ENCODE measurements at places on chromosomes 7 and 10. TPM values are rescaled to one million over a fixed set of nuclear protein-coding genes. Genes with fewer than 3 reads are reported as not detected.

GRCh38 chr10:113076949-113077348 is 126.9 kb downstream of the TCF7L2 start:
- DNase-seq = no peak

DNA sequence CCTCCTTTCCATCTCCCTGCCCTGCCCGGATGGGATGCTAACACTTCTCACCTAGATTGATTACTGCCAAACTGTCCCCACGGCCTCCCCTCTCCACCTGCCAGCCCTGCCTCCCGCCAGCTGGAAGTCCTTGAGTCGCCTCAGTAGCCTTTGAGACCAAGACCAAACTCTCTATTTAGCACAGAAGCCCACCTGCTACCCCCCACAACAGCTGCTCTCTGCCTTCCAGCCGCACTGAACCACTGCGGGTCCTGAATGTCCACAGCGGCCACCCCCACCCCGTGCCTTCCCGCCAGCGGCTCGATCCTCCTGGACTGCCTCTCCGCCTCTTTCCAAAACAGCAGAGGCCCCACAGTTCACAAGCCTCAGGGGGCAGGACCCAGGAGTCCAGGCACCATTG is 39.0 kb downstream of the FKBP6 start:
- no peak for DNase-seq

DNA sequence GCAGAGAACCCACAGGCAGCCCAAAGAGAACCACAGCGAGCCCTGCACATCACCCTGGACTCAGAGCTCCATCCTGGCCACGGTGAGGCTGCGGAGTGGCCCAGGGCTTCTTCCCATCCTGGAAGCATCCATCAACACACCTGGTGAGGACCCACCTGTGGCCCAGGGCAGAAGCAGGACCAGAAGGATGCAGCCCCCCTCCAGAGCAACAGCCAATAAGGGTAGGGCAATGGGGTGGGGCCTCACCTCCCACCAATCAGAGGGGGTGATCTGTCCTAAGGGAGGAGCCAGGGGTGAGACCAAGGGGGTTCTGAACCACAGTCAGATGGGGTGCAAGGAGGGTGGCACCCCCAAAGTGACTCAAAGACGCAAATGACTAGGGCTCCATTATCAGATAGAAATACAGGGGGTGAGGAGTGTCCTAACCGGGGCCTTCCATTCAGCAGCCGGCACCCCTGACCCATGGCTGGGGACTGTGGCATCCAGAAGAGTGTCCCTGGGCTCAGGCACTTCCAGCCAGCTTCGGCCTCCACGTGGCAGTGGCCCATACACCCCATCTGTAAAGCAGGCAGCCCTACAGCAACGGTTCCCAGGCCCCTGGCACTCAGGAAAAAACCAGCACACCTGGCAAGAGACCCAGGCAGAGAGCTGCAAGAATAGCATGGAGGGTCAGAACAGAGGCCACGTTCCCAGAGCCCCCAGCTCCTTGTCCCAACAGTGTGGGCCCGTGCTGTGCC is 36.9 kb downstream of the STK32C start:
- DNase-seq = no peak

DNA sequence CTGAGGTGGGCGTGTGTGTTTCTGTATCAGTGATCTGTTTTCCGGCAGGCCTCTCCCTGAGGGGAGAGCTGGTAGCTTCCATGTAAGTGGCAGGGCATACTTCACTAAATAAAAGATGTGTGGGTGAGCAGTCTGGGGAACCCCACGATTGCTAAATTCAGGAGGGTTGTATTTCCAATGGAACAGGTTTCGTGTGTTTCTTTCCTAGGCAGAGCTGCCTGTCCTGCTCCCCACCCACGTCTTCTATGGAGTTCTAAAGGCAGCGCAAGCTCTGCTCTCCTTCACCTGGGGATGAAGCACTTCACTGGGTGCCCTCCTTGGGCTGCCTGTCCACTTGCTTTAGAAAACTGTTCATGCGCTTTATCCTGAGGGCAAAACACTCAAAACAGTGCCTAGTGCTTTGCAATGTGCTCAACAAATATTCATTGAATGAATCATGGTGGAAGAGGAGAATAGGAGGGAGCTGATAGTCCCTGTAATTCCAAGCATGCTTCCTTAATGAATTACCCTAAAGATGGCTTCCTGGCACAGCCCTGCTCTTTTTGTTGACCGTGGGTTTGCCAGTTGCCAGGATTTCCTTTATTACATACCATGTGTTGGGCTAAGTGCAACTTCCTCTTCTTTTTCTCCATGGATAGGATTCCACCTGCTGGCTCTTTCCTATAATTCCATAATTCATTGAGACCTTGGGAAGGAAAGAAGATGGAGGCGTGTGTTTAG is 50.6 kb upstream of the SRPK2 start:
- no peak for DNase-seq

- no peak for DNase-seq
Observed at GRCh38 chr7:30778255-30779025, 7.2 kb downstream of the MINDY4 start.

DNA sequence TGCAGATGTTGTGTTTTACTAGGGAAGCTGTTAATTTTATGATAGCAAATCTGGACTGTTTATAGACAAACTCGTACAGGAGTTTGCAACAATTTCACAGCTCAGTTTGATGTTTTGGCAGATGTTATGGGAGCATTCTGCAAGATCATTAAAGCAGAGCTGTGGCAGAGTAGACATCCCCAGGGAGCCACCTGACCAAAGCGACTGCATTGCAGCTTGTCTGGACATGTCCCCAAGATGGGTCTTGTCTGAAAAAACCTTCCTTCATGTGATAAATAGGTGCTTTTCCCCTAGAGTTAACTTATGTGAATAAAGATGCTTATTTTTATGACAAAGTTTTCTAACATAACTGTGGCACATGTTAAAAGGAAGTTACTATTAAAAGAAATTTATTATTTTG is 91.2 kb upstream of the GPR141 start:
- no peak for DNase-seq

The SLC39A12 gene
- polyA plus RNA-seq = not detected

The PAX2 gene
- polyA plus RNA-seq = 235 TPM

Data from left kidney (tissue), 8 donors.